RWPE1 (cell line): ENCODE measurements at places on chromosomes 6 and 20.

GRCh38 chr6:30922447-30922852, 8.4 kb downstream of the VARS2 start:
- DNase-seq, result peak; percentile 76

- DNase-seq, result no peak
Observed at GRCh38 chr20:1897965-1898464, 2.8 kb downstream of the SIRPA start.

- no peak for DNase-seq
Observed at GRCh38 chr6:75778757-75779156, 29.7 kb downstream of the MYO6 start.

DNA sequence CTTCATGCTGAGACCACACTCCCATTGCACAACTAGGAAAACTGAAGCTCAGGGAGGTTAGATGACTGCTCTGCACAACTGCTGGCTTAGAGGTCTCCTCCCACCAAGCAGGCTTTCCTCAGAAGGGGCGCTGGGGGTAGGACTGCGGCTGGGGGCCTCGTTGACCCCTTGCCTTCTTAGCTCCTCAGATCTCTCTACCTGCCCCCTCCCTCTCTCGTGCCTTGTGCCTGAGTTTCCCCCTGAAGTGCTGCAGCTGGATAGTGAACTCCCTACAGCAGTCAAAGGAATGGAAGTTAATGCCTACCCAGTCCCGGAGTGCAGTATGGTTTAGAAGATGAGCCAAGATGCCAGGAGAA, 149.8 kb downstream of the GRM4 start:
- no peak for DNase-seq

DNA sequence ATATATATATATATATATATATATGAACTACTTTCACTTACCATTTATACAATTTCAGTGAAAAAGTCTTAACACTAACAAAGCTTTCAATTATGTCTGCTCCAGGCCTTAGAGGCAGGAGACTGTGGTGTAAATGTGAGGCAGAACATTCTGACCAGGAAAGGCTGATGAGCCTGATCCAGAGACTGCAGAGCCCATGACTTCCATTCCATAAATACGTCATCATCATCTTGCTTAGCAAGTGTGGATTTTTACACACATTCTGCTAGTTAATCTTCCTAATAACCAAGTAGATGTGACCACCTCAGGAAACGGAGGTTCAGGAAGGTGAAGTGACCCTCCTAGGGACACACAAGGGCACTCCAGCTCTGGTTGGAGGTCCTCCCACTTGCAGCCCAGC, 14.9 kb downstream of the TRERF1 start:
- DNase-seq, result no peak

DNA sequence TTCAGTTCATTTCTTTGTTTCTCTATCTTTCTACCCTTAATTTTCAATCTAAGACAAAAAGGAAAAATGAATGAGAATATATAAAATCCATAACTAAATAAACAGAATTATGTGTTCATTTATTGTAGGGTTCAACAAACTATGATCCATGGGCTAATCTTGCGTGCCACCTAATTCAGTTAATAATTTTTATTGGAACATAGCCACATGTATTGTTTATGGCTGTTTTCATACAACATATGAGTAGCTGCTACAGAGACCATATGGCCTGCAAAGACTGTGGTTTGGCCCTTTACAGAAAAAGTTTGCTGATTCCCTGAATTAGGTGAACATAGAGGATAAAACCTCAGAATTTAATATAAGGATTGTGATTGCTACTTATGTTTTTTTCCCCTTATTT, 21.8 kb downstream of the SENP6 start:
- no peak for DNase-seq

GRCh38 chr6:8225113-8225512, 122.8 kb upstream of the EEF1E1 start:
- no peak for DNase-seq

GRCh38 chr6:42692137-42692911, 30.1 kb downstream of the PRPH2 start:
- DNase-seq, result peak; percentile 68

GRCh38 chr20:17636523-17637412, 45.3 kb downstream of the RRBP1 start:
- DNase-seq, result no peak

- DNase-seq, result no peak
Observed at GRCh38 chr6:6927521-6928361, 180.0 kb upstream of the RREB1 start.

DNA sequence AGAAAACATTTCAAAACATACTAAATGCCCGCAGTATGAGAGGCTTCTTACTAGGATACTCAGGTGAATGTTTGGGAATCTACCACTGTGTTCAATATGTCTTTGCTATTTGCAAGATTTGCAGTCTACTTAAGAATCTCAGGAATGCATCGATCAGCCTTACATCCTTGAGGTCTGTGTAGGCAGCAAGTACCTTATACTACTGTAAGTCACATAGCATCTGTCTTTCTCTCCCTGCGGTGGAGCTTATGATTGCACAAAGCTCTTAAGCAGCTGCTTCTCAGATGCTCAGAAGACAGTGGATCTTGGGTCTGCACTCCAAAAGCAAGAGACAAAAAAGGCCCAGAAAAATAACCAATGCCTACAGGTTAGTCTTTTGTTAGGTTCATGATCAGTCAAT, 21.4 kb downstream of the PCSK2 start:
- no peak for DNase-seq

- DNase-seq, result no peak
Observed at GRCh38 chr6:149389509-149390297, 10.4 kb upstream of the SUMO4 start.

- DNase-seq, result no peak
Observed at GRCh38 chr6:148388521-148388920, 45.9 kb downstream of the SASH1 start.

GRCh38 chr20:9374072-9374471, 140.3 kb upstream of the LAMP5 start:
- no peak for DNase-seq

DNA sequence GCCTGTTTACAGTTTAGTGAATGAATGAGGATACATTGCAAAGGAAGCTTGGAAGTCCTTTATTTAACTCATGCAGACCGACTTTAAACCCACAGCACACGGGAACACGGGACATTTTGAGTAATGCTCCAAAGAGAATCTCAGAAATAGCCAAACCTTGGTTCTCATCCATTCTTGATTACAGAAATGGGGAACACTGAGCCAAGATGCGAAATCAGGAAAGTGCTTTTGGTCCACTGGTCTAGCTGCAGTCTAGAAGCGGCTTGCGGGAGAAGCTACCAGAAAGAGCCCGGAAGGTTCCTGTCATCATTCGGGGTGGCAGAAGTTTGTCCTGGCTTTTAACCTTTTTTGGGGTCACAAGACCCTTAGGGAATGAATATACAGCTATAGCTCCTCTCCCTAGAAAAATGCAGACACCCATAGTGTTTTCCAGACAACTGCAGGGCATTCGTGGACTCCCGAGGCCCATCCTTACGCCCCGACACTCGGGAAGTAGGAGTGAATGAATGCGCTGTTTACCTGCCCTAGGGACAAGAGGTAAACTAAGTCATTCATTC, 475 bp upstream of the TMEM181 start:
- no peak for DNase-seq

DNA sequence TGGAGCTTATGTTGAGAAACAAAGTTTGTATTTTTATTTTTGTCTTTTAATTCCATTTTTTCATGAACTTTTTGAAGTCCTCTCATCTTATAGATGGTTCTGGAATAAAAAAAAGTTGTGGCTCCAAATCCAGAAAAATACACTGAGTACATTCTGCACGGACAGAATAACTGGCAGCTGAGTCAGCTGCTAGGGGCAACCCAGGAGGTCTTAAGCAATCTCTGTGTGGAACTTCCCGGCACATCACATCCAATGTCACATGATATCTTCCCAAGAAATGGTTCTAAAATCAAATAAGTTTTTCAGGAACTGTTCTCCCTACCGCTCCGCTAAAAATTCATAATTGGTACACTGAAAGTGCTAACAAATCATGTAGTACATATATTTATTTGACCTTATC, 29.8 kb downstream of the SLC13A3 start:
- DNase-seq, result no peak

- DNase-seq, result no peak
Observed at GRCh38 chr6:109867970-109868358, 110.1 kb upstream of the GPR6 start.

- DNase-seq, result peak; percentile 38
Observed at GRCh38 chr6:108588586-108588985, 27.9 kb downstream of the FOXO3 start.

GRCh38 chr20:59007665-59008511, 834 bp upstream of the CTSZ start:
- DNase-seq, result no peak

- no peak for DNase-seq
Observed at GRCh38 chr20:31673943-31674463, 36.3 kb downstream of the COX4I2 start.

DNA sequence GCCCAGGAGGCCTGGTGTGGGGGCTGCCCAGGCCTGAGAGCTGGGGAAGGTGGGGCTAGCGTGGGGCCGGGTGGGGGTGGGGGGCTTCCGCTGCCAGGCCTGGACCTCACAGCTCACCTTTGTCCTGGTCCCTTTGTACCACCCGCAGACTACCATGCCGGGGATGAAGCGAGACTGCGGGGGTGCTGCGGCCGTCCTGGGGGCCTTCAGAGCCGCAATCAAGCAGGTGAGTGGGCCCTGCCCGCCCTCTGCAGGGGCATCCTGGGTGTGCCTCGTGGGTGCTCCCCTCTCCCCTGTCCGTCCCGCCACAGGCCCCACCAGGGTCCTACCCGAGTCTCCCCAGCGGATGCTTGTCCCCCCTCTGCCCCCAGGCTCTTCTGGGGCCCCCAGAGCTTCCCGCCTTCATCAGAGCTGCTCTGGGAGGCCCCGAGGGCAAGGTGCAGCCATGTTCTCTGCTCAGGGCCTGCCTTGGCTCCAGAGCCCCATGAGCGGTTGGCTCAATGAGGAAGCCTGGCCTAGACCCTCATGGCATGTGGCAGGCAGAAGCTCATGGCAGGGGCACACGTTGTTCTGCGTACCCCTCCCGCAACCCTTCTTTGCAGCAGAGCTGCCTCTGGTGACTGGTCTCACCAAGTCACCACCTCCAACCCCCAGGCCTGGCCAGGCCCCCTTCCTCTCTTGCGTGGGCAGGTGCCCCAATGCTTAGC, 14.5 kb downstream of the NPEPL1 start:
- DNase-seq, result no peak

DNA sequence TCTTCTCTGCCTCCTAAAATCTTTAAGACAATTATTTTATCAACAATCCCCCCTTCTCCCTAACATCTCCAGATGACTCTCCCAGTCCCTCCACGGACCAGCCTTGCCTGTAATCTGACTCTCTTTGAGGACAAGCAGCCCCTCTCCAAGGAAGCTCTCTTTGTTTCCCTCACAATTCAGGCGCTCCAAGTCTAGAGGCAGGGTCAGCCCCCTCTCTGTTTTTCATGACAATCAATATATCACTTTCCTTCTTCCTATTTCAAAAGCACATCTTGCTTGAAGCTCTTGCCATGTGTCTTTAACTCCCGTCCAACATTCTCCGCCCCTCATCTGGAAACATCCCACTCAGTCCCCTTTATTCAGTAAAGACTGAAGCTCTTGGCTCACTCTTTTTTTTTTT, 393.4 kb upstream of the SULF2 start:
- DNase-seq, result no peak

DNA sequence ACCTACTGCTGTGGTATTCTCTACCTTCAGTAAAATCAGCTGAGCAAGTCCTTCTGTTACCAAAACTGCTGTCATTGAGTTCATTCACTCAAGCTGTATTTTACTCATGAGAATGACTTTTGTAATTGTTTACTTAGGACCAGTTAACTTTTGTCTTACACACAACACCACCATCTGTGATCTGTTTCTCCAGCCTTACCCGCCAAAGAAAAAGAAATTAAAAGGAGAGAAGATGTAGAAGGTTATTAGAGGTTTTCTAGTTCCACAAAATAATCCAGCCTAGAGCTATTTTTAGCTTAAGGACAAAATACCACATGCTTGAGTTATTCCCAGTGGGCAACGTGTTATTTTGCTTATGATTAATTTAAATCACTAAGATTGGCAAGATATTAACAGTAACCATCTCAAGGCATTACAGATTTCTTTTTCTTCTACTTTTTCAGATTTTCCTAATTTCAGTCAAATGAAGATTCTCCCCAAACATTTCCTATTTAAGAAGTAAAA, 38.2 kb downstream of the FAM8A1 start:
- no peak for DNase-seq

- DNase-seq, result no peak
Observed at GRCh38 chr6:73826571-73826970, 130.6 kb downstream of the CD109 start.

- DNase-seq, result no peak
Observed at GRCh38 chr6:17116117-17116440, 14.2 kb downstream of the STMND1 start.

GRCh38 chr6:88143421-88144157, 22.6 kb downstream of the CNR1 start:
- DNase-seq, result no peak
